ENCODE measurements at places on chromosomes 16 and 17.

DNA sequence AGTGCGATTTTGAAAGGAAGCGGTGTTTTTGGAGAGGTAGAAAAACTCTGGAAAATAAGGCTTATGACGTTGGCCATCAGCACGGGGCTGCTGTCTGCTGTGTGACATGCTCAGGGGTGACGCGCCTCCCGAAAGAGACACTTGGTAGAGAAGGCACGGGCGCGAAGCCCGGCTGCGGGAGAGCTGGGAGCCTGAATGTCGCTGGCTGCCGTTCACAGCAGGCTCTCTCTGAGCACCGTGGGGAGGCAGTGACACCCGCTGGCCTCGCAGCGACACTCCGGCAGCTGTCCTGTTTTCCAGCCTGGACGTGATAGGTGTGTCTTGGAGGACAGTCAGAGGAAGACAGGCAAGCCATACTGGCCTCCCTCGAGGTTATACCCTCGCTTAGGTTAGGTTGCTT is 759.1 kb upstream of the RBFOX1 start:
- no peak for DNase-seq

GRCh38 chr17:78997231-78997741 is 12.3 kb downstream of the CANT1 start:
- DNase-seq: no peak

GRCh38 chr17:6507535-6507934 is 48.8 kb downstream of the PITPNM3 start:
- no peak for DNase-seq

DNA sequence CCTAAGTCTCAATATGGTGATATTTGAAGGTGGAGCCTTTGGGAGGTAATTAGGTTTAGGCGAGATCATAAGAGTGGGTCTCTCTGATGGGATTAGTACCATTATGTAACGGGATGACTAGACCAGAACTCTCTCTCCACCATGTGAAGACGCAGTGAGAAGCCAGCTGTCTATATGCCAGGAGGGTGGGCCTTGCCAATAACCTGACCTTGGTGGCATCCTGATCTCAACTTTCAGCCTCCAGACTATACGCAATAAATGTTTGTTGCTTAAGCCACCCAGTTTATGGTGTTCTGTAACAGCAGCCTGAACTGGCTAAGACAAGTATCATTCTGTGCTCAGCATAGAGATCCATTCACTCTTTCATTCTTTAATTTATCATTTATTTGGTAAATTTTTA is 167.2 kb upstream of the CDH11 start:
- DNase-seq: no peak
